ENCODE measurements at places on chromosomes 4 and X.

DNA sequence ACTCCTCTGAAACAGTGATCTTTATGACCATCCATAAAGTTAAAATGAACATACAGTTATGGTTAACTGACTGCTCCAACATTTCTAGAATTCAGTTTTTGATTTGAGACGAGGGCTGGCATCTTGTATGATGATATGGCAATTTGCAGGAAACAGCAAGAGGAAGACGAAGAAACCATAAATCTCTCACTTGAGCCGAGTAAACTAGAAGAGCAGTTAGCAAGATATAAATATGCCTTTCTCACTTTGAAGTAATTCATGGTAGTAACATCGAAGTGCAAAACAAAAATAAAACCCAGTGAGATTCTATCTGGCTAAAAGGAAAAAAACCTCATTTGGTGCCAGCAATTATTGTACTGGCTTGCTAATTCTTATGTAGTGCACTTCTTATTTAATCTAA is 139.0 kb upstream of the SPRY1 start:
- no peak for DNase-seq
- no peaks in the 10 kb centered on the region for H3K36me3 ChIP-seq
- no peak overlapping the region for H3K27ac ChIP-seq
- no peak overlapping the region for H3K4me3 ChIP-seq

DNA sequence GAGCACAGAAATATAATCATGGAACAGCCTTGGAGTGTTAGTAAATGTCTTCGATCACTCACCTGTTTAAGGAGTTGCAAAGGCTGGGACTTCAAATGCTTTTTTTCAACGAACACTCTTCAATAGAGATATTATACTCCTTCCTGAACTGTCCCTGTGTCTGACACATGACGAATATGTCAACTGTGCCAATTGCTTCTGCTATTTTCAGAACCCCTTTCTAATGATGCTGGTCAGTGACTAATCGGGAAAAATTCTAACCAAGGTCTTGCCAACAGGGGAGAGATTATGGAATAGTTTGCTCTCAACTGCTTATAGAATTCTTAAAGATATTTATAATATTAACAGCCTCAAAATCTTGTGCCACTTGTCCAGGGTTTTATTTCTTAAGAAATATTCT is 8.5 kb upstream of the KLHL34 start:
- H3K27ac ChIP-seq = no peak overlapping the region
- H3K36me3 ChIP-seq = no peaks in the 10 kb centered on the region
- H3K4me1 ChIP-seq = no peaks in the 10 kb centered on the region
- no peak for DNase-seq
- H3K27me3 ChIP-seq = no peaks in the 10 kb centered on the region

GRCh38 chr4:111450867-111451266 is 694.4 kb upstream of the FAM241A start:
- H3K27ac ChIP-seq = no peak overlapping the region
- no peaks in the 10 kb centered on the region for H3K27me3 ChIP-seq
- DNase-seq = no peak
- H3K36me3 ChIP-seq = no peaks in the 10 kb centered on the region

DNA sequence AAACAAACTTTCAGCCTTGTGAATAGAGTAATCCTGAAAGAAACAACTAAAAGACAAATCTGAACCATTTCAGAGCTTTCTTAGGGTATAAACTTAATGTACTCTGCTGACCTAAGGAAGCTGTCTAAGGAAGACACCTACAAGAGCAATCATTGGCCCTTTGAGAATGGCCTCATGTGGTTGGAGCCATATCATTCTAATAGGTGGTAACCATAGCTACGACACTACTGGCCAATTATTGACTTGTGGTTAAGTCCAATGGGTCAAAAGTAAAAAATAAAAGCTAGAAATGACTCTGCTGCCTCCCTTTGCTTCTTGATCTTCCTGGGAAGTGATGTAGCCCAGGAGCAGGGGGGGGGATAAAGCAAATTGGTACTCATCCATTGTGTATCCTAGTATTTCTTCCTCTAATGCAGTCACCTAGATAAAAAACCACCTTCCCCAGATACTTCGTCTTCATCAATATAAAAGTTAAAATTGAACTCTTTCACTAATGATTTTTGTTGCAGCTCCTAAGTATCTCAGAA is 547.0 kb downstream of the ARAP2 start:
- H3K27me3 ChIP-seq = no peaks in the 10 kb centered on the region
- no peak overlapping the region for H3K27ac ChIP-seq
- no peaks in the 10 kb centered on the region for H3K4me1 ChIP-seq
- no peak overlapping the region for H3K4me3 ChIP-seq

DNA sequence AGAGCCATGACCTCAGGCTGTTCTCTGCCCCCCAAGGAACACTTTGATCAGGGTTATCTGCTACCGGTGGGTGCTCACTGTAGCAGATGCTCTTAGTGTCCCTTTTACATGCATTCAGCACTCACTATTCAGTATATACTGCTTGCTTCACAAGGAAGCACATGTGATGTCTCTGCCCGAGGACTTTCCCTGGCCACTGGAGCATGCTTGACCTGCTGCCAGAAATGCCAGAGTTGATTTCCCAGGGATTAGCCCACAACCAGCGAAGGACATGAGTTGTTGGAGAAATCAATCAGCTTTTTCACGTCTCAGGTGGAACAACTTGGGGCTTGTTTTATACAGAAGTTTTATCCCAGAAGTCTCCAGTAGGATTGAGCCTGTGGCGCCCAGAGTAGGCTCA is 51.2 kb upstream of the RPS6KA3 start:
- H3K4me3 ChIP-seq = no peak overlapping the region
- H3K36me3 ChIP-seq = no peaks in the 10 kb centered on the region
- H3K27ac ChIP-seq = no peak overlapping the region
- no peaks in the 10 kb centered on the region for H3K27me3 ChIP-seq
- no peaks in the 10 kb centered on the region for H3K4me1 ChIP-seq
- no peak for DNase-seq

GRCh38 chr4:22921936-22922335 is 229.2 kb downstream of the GBA3 start:
- no peaks in the 10 kb centered on the region for H3K27me3 ChIP-seq
- DNase-seq = no peak
- no peak overlapping the region for H3K27ac ChIP-seq
- no peak overlapping the region for H3K4me3 ChIP-seq
- H3K36me3 ChIP-seq = no peaks in the 10 kb centered on the region

- H3K27me3 ChIP-seq = no peaks in the 10 kb centered on the region
- H3K36me3 ChIP-seq = no peaks in the 10 kb centered on the region
- DNase-seq = no peak
- no peak overlapping the region for H3K27ac ChIP-seq
- H3K4me1 ChIP-seq = no peaks in the 10 kb centered on the region
Observed at GRCh38 chr4:182272151-182272550, 28.9 kb downstream of the TENM3 start.

GRCh38 chrX:39487166-39487968 is 610.4 kb downstream of the BCOR start:
- H3K4me3 ChIP-seq = no peak overlapping the region
- H3K27me3 ChIP-seq = no peaks in the 10 kb centered on the region
- no peak for DNase-seq
- no peaks in the 10 kb centered on the region for H3K36me3 ChIP-seq
- peaks cover 5% of the 10 kb centered on the region for H3K4me1 ChIP-seq

- H3K4me1 ChIP-seq = no peaks in the 10 kb centered on the region
- H3K27me3 ChIP-seq = no peaks in the 10 kb centered on the region
- no peak for DNase-seq
- no peak overlapping the region for H3K27ac ChIP-seq
Observed at GRCh38 chrX:78513971-78514738, 145.0 kb downstream of the RTL3 start.

DNA sequence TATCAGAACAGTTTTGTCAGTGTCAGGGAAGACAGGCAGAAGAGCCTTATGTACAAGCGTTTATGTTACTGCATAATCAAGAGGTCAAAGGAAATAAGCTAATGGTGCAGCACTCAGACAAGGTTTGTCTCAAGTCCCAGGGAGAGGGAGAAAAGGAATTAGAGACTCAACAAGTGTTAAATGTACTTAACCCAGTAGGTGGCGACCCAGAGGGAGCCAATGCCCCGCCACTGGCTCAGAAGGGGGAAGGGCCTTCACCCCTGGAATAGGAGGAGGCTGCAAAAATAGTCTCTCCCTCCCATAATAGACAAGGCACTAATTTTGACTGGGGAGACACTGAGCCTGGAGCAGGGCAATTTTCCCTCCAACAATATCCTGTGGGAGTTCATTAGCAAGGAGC is 14.1 kb upstream of the PAPSS1 start:
- H3K4me1 ChIP-seq = no peaks in the 10 kb centered on the region
- H3K36me3 ChIP-seq = no peaks in the 10 kb centered on the region
- H3K27me3 ChIP-seq = no peaks in the 10 kb centered on the region
- no peak overlapping the region for H3K27ac ChIP-seq

GRCh38 chr4:78757574-78757973 is 18.6 kb upstream of the BMP2K start:
- H3K27ac ChIP-seq = no peak overlapping the region
- no peaks in the 10 kb centered on the region for H3K36me3 ChIP-seq

DNA sequence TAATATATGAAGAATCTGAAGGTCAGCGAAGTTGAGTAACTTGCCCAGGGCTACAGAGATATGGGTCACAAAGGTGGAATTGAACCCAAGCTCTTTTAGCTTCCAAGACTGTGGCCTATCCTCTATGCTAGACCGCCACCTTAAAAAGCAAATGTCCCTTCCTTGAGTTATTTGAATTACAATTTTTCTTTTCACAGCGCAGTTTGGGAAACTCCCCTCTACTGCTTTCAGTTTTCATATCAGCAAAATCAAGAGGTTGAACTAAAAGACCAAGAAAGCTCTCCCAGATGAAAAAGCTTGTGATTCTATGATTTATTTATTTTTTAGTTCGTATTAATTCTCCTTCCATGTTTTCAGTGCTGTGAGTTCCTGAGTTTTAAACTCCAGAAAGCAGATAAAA is 174.5 kb upstream of the C1QTNF7 start:
- H3K36me3 ChIP-seq = no peaks in the 10 kb centered on the region
- no peak for DNase-seq
- no peaks in the 10 kb centered on the region for H3K27me3 ChIP-seq
- H3K4me1 ChIP-seq = no peaks in the 10 kb centered on the region
- H3K4me3 ChIP-seq = no peak overlapping the region

GRCh38 chr4:104486716-104487504 is 7.8 kb downstream of the CXXC4 start:
- no peaks in the 10 kb centered on the region for H3K27me3 ChIP-seq
- no peak for DNase-seq
- no peaks in the 10 kb centered on the region for H3K36me3 ChIP-seq
- H3K4me3 ChIP-seq = no peak overlapping the region

GRCh38 chrX:18537068-18537467 is 111.7 kb downstream of the CDKL5 start:
- no peak for DNase-seq
- no peak overlapping the region for H3K27ac ChIP-seq
- no peaks in the 10 kb centered on the region for H3K4me1 ChIP-seq
- no peaks in the 10 kb centered on the region for H3K27me3 ChIP-seq

- no peak overlapping the region for H3K27ac ChIP-seq
- H3K4me1 ChIP-seq = no peaks in the 10 kb centered on the region
- H3K36me3 ChIP-seq = no peaks in the 10 kb centered on the region
- H3K27me3 ChIP-seq = no peaks in the 10 kb centered on the region
- DNase-seq = no peak
Observed at GRCh38 chr4:134465417-134465816, 263.8 kb upstream of the PABPC4L start.

DNA sequence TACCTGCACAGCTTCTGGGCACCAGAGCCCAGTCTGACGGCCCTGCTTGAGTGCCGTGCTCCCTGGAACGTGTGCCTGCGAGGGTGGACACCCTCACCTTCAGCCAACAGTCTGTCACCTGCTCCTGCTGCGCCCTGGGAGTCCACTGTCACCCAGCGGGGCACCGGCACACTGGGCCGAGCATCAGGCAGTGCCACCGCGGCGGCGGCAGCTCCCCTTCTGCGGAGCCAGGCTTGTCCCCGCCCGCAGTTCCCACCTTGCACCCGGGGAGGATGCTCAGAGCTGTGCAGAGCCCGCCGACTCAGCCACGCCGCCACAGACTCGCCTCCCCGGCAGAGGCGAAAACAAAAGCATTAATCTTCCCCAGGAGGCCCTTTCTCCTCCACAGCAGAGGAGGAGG is 86.8 kb downstream of the ABLIM2 start:
- no peak overlapping the region for H3K4me3 ChIP-seq
- no peaks in the 10 kb centered on the region for H3K4me1 ChIP-seq
- no peak overlapping the region for H3K27ac ChIP-seq
- no peaks in the 10 kb centered on the region for H3K27me3 ChIP-seq

- H3K27ac ChIP-seq = no peak overlapping the region
- H3K27me3 ChIP-seq = no peaks in the 10 kb centered on the region
- H3K4me3 ChIP-seq = no peak overlapping the region
- H3K4me1 ChIP-seq = no peaks in the 10 kb centered on the region
- DNase-seq = no peak
- no peaks in the 10 kb centered on the region for H3K36me3 ChIP-seq
Observed at GRCh38 chr4:29259556-29259955, 1460.6 kb upstream of the PCDH7 start.

GRCh38 chr4:98619180-98619579 is 39.2 kb downstream of the TSPAN5 start:
- DNase-seq = no peak
- H3K4me1 ChIP-seq = no peaks in the 10 kb centered on the region
- no peaks in the 10 kb centered on the region for H3K36me3 ChIP-seq
- no peak overlapping the region for H3K4me3 ChIP-seq
- no peaks in the 10 kb centered on the region for H3K27me3 ChIP-seq

DNA sequence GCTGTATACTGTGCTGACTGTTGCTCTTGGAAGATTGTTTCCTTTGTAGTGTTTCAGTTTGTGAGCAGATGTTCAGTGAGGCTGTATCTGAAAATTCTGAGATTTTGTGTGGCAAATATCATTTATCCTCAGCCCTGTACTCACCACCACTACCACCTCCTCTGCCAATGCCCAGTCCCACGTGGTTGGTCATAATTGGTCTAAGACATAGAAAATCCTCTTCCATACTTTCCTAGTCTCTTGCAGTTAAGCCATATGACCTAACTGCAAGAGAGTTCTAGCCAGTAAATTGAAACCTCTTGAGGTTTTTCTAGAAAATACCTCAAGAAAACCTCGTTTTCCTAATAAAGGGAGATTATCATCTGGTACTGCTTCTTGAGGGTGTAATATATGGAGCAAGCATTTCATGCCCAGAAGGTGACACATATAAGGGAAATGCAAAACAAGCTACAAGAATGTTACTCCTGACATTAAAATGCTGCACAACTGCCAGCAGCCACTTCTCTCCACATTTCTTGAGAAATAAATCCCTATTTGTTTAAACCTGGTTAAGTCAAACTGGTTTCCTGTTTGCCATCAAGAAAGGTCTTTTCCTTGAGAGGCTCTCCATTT is 32.8 kb downstream of the ABCE1 start:
- DNase-seq = no peak
- peaks cover 14% of the 10 kb centered on the region for H3K36me3 ChIP-seq
- H3K27ac ChIP-seq = no peak overlapping the region
- H3K4me3 ChIP-seq = no peak overlapping the region
- H3K27me3 ChIP-seq = no peaks in the 10 kb centered on the region

- no peaks in the 10 kb centered on the region for H3K27me3 ChIP-seq
- DNase-seq = peak; percentile 74
- no peaks in the 10 kb centered on the region for H3K36me3 ChIP-seq
- no peak overlapping the region for H3K4me3 ChIP-seq
Observed at GRCh38 chr4:38950159-38950558, 82.0 kb downstream of the TMEM156 start.
